CD4-positive, alpha-beta T cell treated with Interleukin-2 at 100 ng/mL for 4 hours (primary cell): ENCODE measurements at places on chromosomes 13 and 19.

DNA sequence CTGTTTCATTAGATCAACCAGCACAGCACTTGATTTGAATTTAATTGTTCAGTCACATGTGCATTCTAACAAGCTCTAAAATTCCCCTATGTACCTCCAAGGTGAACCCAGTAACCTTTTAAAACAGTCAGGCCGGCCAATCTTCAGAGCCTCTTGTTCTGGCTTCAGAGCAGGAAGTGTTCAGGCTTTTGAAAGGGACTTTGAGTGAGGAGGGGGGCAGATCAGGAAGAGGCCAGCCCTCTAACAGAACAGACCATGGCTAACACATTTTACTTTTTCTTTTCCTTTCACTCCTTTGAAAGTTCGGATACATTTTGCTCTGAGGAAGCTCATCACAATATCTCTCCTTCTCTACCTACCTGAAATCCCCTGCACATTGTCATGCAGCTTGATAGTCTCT is 390.3 kb downstream of the TBC1D4 start:
- DNase-seq: no peak

DNA sequence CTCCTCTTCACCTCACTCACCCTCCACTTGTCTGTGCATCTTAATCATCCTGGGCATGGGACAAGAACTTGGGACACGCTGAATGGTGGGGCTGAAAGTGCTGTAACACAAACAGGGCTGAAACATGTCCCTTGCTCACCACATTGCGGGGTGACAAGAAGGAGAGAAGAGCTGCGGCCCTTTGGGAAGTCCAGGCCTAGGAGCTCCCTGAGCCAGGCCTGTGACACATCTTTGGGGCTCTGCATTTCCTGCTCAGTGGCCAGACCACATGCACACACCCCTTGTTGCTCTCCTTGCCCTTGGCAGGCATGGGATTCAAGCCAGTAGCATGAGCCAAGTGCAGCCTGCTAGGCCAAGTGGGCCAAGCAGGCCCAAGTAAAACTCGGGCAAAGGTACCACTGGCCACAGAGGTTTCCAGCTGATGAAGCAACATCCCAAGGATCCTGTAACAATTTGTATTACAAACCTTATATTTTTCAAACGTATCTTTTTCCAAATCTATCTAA is 1384.3 kb upstream of the PCDH20 start:
- DNase-seq: no peak

DNA sequence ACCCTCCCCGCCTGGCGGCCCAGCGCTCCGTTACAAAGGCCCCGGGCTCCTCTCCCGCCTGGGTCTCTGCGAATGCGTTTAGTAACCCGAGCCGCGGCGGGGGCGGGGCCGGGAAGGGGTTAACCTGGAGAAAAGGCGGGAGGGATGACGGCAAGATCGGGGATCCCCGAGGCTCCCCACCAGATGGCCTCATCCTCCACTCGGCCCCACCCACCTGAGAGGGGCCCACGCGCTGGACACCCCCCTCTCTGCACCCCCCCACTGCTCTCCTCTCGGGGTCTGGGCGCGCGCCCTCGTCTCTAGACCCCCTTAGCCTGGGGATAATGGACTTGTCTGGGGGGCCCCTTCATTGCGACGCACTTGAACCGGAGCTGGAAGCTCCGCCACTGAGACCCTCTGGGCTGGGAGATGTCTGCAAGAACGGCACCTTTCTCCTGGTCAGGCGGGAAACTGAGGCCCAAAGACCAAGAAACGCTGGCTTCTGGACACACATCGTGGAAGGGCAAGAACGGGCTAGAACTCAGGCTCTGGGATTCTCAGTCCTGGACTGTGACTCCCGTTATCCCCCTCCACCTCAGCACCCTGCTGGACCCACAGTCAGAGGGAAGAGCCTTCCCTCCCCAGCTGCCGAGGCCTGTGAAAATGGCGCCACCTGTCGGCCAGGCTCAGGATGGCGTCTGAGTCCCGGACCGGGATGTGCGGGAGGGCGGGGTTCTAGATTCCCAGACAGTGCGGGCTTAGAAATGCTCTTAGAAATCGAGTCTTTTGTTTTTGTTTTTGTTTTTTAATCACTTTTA is 2.9 kb upstream of the LTBP4 start:
- peak; percentile 82 for DNase-seq

GRCh38 chr19:45149129-45149528 is 11.7 kb downstream of the NKPD1 start:
- DNase-seq: no peak

DNA sequence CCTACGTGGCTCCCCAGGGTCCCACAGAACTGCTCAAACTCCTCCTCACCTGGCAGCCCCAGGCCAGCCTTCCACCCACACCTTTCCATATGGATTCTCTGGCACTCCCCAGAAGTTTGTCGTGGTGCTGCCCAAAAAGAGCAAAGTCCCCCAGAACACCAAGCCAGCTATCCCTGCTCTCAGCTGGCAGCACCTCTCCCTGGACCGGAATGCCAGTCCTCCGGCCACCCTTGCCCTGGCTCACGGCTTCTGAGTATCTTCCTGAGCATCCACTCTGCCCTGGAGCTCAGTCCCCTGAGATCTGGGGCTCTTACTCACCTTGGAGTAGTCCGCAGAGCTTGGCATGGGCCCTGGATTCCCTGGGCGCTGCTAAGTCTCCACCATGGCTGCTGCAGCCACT is 166.5 kb upstream of the ZNF507 start:
- DNase-seq: no peak

DNA sequence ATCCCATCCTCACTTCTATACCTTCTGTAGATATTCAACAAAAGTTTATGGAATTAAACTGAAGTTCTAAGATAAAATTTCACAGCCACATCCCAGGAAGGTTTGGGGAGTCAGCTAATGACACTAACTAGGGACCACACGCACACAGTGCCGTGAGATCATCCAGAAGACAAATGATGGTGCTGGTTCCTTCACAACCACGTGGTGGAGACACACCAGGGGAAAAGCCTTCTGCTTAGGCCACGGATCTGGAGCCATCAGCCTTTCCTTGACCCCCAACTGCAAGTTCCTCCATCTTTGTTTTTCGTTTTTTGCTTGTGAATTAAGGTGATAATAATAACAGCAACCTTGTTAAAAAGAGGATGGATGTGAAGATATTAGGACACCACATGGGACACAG is 241.6 kb upstream of the MAB21L1 start:
- DNase-seq: no peak

GRCh38 chr13:49304763-49305700 is 57.3 kb downstream of the CDADC1 start:
- no peak for DNase-seq

DNA sequence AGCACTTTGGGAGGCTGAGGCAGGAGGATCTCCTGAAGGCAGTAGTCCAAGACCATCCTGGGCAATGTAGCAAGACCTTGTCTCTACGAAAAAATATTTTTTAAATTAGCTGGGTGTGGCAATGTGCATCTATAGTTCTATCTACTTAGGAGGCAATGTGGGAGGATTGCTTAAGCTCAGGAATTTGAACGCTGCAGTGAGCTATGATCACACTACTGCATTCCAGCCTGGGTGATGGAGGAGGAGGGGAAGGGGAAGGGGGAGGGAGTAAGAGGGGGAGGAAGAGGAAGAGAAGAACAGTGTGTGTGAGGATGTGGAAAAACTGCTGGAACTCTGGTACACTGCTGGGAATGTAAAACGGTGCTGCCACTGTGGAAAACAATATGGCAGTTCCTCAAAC is 9.2 kb upstream of the CLIP3 start:
- no peak for DNase-seq

GRCh38 chr19:13164343-13165161 is 14.3 kb downstream of the IER2 start:
- peak; percentile 50 for DNase-seq
